Kasumi-1 (cell line): ENCODE measurements at places on chromosomes 2 and 18.

GRCh38 chr2:152420936-152421335, 86.0 kb downstream of the FMNL2 start:
- no peak for DNase-seq

DNA sequence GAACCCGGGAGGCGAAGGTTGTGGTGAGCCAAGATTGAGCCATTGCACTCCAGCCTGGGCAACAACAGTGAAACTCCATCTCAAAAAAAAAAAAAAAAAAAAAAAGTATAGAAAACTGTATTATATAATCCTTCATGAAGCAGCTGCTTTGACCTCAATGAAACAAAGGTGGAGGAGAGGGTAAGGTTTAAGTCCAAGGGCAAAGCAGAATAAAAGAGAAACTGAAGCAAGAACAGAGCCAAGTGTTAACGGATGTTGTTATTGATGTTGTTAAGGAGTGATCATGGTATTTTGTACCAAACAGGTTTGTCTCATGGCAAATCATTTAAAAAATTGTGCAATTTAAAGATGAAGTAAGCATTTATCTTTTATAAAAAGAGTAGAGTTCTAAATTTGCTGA, 7.4 kb downstream of the RAPH1 start:
- no peak for DNase-seq

- DNase-seq: no peak
These were observed 45.9 kb upstream of the SIX2 start for GRCh38 chr2:45055162-45055605.

GRCh38 chr2:191991442-191991841, 144.6 kb upstream of the CAVIN2 start:
- no peak for DNase-seq

- peak; percentile 76 for DNase-seq
These were observed 643.3 kb downstream of the SOCS6 start for GRCh38 chr18:70931942-70932814.

DNA sequence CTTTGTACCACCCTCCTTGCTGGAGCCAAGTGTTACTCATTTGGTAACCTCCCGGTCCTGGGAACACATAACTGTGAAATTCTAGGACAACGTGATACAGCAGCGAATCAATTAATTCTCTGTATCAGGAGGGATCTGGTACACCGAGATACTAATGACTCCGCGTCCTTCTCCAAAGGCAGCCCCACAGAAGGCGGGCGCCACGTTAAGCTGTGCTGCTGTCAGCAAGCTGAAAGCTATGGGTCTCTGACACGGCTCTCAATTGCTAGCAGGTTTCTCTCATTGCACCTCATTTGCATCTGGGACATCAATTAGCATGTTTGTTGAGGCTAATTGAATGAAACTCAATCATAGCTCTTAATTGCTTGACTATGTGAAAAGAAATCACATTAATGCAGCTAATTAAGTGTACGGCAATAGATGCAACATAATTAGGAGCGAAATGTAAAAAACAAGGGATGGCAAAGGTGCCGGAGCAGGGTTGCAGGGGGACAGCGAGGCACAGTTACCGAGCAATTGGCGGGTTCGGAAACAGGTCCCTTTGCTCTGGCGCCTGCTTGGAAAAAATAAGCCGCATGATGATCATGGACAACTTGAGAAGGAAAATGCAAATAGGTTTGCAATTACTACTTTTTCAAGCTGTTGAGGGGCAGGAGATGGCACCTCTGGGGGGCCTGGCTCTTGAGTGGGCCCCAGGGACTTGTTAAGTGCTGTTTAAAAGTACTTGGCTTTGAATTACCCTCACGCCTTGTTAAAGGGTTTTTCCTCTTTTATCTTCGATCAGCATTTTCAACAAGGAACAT, 264.2 kb downstream of the GBX2 start:
- no peak for DNase-seq

DNA sequence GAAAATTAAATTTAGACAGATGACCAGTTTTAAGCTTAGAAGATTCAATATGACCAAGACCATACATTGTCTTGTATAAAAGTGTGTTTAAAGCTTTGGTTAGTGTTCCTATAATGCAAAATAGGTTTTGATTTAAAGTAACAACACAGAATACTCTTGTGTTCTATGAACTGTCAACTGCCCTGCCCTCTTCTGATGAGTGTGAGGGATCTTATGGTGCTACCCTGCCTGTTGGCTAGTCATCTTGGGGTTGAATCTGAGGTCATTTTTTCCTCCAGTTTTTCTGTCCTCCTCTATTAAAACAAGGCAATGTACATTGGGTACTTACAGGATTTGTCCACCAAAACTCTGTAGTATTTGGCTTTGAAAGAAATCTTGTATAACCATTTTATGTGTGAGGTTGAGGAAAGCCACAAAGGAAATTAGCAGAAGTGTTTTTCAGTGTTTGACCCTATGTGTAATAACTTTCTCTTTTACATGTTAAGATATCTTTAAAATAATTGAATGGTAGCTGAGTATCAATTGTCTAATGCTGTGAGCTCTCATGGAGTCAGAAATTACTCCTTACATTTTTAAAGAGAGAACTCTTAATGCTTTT, 129.1 kb downstream of the SPTBN1 start:
- DNase-seq: no peak

GRCh38 chr18:75474332-75474731, 46.8 kb upstream of the SMIM21 start:
- no peak for DNase-seq

GRCh38 chr2:238004077-238004830, 37.4 kb downstream of the UBE2F start:
- no peak for DNase-seq

GRCh38 chr18:525036-525797, 24.7 kb upstream of the COLEC12 start:
- DNase-seq: no peak

DNA sequence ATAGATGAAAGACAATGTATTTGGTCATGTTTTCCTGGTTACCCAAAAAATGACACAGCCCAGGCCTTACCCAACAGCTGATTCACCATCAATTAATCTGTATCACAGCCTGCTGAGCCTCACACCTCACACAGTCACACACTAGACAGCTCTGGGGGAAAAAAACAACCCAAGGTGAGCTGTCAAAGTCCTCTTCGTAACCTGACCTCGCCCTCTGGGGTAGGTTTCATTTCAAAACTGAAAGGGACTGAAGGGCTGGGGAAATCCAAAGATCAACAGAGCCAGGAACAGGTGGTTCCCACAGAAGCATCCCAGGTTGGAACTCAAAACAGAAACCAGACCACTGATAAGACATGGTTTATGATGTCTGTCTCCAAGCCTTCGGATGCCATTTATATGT, 18.2 kb upstream of the PCBP1 start:
- no peak for DNase-seq

DNA sequence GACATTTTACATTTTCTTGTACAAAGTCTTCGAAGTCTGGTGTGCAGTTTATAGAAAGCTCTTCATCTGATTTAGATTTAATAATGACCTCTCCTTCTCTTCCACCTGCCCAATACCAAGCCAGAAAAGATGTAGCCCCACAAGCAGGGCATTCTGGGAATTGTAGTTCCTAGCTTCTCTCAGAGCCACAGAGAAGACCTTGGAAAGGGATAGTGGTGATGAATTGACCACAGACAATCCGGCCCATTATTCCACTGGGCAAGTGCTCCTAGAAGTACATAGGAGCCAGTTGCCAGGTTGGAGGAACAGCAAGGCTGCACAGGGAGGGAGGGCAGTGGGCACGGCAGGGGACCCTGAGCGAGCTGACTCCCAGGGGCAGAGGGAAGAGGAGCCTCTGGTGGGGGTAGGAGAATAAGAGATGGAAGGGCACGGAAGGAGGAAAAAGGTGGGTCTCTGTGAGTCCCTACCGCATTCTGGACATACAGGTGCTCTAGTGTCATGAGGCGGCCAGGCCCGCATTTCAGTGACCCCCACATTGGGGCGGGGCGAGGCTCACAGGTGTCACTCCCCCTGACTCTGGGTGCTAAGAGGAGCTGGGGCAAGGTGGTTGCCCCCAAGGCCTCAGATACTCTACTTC, 152.5 kb upstream of the HAAO start:
- DNase-seq: no peak

DNA sequence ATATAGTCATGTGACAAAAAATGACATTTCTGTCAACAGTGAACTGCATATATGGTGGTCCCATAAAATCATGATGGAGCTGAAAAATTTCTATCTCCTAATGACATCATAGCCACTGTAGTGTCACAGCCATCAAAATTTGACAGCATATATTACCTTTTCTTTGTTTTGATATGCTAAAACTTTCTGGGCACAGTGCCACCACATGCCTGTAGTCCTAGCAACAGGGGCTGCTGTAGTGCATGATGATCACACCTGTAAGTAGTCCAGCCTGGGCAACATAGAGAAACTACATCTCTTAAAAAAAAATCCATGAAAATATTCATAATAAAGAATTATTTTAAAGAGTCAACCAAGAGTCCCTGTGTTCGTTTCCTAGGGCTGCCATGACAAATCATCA, 155.5 kb upstream of the SERTAD2 start:
- no peak for DNase-seq
